CD8-positive, alpha-beta memory T cell (primary cell): ENCODE measurements at places on chromosomes 7 and 10. TPM values are rescaled to one million over a fixed set of nuclear protein-coding genes. Genes with fewer than 3 reads are reported as not detected.

DNA sequence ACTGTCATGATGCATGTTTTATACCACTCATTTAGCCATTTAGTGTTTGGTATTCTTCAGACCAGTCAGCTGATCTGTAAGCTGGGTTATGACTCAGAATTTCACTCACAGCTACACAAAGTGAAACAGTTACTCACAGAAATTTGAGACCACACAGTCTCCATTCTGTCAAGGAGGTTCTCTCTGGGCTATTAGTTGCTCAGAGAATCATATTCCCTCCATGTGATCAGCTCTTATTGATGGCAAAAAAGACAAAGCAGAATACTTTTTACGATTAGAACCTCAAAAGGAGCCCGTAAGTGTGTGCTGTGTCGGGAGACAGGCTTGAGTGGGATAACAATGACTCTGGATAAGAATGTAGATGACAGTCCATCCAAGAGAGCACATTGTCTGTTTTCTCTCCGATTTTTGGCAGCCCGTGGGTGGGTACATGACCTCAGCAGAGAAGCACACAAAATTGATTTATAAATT, 277.6 kb upstream of the SORCS1 start:
- DNase-seq: no peak

GRCh38 chr10:94027197-94027596, 33.5 kb downstream of the PLCE1 start:
- DNase-seq: no peak

DNA sequence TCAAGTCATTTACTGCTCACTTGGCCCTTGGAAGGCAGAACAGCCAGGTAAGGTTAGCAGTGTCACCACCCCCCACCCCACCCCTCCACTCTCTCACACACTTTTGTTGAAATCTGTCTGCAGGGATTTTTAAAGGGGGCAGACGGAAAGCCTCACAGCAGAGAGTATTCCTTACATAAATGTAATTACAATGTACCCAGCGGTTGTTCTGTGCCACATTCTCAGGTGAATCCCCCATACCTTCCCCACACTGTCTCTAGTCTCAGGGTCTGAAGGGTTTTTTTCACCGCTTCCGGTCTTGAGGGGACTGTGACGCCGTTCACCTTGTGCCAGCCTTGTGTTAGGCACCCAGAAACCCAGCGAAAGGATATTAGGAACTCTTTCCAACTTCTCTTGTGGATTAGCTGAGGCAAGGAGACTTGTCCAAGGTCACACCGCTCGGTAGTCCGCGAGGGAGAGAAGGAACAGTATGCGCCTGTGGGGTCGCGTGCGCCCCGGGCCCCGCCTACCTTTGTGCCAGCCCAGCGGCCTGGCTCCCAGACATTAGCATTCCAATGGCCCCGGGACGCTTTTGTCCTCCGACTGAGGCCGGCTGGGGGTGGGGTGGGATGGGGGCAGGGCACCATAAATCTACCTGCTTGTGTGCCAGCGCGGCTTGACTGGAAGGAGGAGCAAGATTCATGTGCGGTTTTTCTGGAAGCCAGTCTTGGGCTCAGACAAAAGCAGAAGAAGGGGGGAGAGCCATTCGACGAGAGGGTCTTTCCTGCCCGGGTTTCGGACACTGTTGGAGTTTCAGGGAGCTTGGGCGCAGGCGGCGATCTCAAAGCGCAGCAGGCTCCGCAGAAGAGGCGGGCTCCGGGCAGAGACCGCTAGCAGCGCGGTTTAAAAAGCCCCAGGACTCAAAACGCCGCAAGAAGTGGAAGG, 4.5 kb downstream of the NEUROG3 start:
- DNase-seq: no peak

DNA sequence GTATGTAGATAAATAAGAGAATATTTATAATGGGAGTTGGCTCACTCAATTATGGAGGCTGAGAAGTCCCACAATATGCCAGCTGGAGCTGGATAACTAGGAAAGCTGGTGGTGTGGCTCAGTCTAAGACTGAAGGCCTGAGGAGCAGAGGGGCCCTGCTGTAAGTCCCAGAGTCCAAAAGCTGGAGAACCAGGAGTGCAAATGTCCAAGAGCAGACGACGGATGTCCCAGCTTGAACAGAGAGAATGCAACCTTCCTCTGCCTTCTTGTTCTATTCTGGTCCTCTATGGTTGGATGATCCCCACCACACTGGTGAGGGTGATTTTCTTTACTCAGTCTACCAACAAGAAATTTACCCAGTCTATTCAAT, 13.2 kb downstream of the IL2RA start:
- DNase-seq: no peak

Gene CALML3
- total RNA-seq: not detected

GRCh38 chr10:16945593-16945992, 128.4 kb upstream of the RSU1 start:
- DNase-seq: no peak

DNA sequence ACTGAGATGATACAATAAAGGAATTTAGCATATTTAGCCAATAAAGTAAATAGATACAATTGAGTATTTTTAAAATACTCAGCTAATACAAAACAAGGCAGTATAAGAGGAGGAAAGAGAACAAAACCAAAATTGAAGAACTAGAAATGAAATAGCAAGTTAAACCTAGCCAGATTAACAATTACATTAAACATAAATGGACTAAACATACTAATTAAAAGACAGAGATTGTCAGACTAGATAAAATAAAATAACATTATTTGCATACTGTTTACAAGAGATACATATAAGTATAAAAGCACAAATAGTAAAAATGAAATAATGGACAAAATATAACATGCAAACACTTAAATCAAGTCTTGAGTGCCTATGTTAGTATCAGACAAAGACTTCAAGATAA, 517.7 kb upstream of the PHF14 start:
- DNase-seq: no peak

DNA sequence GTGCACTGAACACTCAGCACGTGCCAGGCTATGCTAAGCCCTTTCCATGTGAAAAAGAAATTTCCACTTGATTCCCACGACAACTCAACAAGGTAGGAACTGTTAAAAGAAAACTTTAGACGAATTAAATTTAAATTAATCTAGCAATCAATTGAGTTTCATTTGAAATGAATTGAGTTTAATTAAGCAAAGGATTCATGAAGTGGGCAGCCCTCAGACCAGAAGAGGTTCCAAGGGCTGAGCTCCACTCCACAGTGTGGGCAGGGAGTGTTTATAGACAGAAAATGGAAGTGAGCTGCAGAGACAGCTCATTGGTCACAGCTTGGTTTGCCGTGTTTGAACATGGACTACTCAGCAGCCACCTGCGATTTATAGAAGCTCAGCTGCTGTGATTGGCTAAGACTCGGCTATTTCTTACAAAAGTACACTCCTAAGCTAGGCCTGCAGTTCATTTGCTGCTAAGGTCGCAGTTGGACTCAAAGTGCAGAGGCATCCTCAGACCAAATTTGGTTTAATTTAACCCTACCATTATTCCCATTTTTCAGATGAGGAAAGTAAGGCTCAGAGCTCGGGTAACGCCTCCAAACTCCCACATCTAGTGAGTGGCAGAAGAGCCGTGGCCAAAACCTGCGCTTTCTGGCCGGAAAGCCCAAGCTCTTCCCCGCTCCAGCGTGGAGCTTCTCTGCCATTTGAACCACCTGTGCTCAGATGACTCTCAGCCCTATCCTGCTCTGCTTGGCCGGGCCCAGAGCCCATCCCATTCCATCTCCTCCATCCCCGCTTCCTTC, 24.9 kb downstream of the CALML3 start:
- no peak for DNase-seq

GRCh38 chr7:119482671-119483070, 790.3 kb upstream of the KCND2 start:
- no peak for DNase-seq

Gene PNPLA8
- 16.3 TPM for total RNA-seq

- DNase-seq: no peak
Measured at GRCh38 chr10:61986788-61987492, 85.4 kb downstream of the ARID5B start.

Gene CH25H
- total RNA-seq: not detected

DNA sequence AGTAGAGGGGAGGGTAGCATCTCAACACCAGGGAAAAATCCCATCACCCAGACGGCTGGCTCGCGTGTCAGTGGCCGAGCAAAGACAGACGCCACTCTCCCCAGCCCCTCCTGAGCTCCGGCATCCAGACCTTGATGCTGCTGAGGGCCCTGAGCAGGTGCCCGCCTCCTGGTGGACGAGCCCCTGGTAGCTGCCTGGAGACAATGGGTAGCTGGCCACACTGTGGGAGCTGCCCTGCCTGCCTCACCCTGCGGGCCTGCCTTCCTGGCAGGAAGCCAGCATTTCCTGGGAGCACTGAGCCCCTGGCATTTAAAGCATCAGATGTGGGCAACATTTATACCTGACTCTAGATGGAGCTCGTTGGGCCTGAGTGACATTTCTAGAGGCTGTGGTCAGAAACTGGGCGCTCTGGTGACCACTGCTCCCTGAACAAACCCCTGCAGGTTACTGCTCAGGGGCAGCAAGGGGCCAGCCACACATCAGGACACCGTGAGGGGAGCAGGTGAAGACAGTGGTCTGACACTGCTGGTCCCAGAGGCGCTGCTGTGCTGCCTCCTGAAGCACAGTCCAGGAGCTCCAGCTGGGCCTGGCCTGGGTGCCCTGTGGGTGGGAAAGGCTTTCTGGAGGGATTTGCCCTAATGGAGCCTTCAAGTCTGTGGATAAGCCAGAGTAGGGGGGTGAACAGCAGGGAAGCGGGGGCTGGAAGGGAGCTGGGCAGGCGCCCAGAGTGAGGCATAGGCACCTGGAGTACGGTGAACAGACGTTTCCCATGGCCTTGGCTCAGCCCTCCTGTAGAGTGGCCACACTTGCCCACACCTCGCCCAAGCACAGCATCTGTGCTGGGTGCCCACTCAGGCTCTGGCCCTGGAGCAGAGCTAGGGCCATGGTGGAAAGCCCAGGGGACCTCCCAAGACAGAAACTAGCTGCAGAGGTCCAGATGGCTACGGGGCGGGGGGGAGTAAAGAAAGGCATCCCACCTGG, 138.7 kb downstream of the MAPK8 start:
- DNase-seq: no peak
